Stimulated activated CD8-positive, alpha-beta memory T cell treated with anti-CD3 and anti-CD28 coated beads, Interleukin-15, amount 100 ng/mL, for 24 hours (primary cell): ENCODE measurements at places on chromosomes 5 and 9.
A peak's percentile ranks its signal among the peaks of the same experiment; 100 is the strongest.

DNA sequence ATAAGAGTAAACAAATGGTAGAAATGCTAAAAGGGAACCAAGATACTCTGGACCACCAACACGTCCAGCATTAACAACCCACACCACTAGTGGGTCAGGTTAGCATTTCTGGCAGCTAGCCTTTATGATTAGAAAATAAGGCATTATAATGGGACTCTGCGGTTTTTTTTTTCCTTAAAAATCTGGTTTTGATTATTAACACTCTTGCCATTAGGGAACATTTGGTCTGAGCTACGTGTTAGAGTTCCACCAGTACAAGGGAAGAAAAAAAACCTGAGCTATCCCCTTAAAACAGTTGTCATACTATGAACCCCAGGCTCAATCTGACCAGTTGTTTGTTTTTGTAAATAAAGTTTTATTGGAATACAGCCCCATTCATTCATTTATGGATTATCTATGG lies 110.4 kb downstream of the NTRK2 start:
- no peak for DNase-seq

GRCh38 chr5:37075399-37075950 lies 173.7 kb downstream of the CPLANE1 start:
- no peak for DNase-seq

DNA sequence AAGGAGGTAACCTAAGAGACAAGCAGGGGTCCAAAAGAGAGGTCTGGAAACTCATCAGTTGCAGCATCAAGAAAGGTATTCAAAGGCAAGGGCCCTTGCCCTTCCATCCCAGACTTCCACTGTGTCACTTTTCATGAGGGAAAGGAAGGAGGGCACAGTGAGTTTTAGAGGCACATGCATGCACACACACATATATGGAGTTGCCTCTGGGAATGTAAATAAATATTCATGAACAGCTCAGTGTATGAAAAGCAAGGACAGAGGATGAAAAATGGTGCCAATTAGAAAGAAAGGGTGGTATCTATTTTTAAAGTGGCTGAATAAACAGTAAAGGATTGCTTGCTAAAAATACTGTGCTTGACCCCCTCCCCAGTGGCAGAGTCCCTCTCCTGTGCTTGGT lies 105.3 kb upstream of the LRRTM2 start:
- no peak for DNase-seq

DNA sequence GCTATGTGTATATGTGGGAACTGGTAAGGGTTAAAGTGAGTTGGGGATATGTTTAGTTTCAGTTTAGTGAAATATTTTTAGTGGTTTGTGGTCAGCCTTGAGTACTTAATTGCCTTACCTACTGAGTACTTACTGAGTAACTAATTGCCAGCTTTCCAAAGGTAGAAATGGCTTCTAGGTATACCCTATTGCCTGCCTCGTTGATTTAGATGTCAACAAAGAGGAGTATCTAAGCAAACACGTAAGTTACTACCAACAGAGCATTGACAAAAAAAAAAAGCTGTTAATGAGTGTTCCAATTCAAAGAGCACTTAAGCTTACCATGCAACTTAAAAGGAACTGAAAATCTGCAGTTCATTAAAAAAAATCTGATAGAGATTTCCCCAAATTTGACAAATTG lies 8.8 kb downstream of the ATP10B start:
- DNase-seq: no peak

GRCh38 chr9:81855538-81855937 lies 72.7 kb upstream of the SPATA31D4 start:
- no peak for DNase-seq

DNA sequence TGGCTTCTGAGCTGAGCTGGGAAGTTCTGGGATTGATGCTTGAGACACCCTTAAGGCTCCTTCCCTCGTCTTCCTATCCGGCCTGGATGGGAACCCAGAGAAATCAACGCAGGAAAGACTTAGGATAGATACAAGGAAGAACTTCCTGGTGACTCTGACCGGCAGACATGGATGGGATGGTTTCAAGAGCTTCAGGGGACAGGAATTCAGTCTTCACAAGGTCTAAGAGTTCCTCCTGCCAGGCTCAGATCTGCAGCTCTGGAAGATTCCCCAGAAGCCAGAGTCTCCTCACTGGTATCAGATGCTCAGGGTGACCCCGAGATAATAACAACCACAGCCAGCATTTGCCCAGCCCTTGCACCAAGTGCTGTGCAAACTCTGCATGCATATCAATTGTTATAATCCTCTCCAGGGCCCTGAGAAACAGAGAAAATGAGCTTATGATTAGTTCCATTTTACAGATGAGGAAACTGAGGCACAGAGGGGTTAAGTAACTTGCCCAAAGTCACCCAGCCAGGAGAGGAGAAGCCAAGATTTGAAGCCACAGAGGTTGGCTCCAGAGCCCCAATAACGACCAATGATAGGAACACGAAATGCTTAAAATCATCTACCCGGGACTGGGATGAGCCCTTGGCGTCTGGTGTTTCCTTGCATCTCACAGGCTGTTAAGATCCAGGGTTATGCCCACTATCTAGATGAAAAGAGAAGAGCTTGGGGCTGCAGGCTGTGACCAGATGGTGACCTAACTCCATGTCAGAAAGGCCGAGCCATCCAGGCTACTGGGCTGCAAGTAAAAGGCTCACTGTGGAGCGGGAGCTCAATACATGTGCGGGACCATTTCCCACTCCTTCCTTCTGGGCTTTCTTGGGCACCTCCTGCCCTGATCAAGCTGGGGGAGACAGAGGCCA lies 119.8 kb downstream of the C9orf50 start:
- DNase-seq: no peak

DNA sequence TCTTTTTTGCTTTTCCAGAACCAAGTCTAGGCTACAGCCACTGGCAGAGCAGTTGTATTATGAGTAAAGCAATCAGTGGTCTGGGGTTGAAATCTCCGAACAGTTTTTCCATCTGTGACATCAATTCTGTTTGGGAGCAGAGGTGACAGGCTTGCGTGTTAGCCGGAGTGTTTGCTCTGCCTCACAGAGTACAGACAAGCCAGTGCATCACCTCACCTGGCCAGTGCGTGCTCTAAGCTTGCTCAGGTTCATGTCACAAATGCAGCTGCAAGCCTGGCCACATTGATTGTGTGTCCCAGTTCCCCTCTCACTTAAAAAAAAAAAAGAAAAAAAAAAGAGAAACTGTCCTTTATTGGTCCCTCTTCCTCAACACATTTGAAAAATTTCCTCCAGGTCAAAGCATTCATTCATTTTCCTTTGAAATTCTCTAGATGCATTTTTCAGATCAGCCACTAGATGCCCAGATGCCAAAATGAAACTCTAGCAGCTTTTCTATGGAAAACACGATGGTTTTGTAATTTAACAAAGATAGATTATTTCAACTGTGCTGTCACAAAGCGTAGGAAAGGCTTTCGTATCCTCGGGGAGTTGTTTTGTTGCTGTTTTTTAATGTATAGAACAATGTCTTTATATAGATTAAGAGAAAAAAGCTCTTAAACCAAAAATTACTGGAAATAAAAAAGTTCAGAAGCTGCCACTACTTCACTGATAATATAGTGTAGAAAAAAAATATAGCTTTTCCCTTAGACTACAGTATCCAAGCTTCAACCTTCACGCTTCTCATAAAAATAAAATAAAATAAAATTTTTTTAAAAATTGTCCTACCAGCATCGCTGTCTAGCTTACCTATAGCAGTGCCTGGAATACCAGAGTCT lies 585.5 kb downstream of the TLE1 start:
- no peak for DNase-seq

DNA sequence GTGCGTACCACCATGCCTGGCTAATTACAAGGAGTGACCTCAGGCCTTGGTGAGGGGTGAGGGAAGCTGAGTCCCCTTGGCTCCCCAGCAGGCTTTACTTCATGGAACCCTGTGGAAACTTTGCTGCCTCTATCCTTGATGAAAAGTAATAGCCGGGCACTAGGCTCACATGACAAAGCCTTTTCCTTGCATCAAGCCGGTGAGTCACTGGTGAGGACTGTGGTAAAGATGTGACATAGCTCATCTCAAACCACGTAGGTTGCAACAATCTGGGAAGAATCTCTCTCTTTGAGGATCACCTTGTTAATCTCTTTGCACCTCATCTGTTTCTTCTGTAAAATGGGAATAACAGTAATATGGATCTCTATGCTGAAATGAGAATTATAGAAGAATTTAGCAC lies 116.3 kb upstream of the SLC25A48 start:
- DNase-seq: no peak

DNA sequence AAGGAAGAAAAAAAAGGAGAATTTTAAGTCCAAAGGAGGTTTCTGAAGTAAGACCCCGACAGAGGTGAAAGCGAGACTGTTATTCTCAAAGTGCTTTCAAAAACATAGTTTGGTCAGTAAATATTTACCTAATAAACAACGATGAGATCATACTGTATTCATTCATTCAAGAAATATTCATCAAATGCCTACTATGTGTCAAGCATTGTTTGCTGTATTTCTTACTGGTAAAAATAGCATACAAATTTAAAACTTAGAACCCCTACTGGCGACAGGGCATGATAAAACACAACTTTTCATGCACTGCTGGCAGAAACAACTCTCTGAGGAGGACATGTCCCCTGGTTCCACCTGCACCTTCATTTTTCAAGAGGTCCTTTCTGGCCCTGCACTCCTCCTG lies 190.7 kb downstream of the CDK5RAP2 start:
- DNase-seq: no peak

- no peak for DNase-seq
These were observed 129.3 kb upstream of the OSMR start for GRCh38 chr5:38716516-38716915.

DNA sequence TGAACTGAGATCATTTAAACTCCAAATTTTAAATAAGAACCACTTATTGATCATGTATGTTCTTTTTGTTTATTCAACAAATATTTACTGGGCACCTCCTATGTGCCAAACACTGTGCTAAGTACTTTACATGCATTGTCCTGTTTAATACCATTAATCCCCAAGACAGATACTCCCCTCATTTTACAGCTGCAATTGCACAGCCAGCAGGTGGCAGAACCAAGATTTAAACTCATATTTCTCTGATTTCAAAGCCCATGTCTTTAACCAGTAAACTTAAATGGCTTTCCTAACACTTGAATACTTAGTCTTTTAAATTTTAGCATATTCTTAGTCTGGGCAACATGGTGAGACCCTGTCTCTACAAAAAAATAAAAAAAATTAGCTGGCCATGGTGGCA lies 43.4 kb upstream of the KIAA1958 start:
- DNase-seq: no peak

- peak; percentile 26 for DNase-seq
These were observed at the start of gene NCS1 for GRCh38 chr9:130172161-130172857. Gene NCS1 (plus strand): TSS chr9:130172404. CDS start chr9:130172664, 260 bp downstream.

DNA sequence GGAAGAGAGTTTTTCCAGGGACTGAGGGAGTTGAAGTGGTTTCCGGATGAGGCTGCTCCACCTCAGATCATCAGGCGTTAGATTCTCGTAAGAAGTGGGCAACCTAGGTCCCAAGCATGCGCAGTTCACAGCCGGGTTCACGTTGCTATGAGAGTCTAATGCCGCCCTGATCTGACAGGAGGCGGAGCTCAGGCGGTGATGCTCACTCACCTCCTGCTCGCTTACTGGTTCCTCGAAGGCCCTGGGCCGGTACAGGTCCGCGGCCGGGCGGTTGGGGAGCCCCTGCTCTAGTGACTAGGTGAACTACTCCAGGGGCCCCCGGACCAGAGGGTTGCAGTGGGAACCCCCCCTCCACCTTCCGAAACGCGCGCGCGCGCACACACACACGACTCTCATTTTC lies 997 bp upstream of the RNF130 start:
- DNase-seq: no peak

DNA sequence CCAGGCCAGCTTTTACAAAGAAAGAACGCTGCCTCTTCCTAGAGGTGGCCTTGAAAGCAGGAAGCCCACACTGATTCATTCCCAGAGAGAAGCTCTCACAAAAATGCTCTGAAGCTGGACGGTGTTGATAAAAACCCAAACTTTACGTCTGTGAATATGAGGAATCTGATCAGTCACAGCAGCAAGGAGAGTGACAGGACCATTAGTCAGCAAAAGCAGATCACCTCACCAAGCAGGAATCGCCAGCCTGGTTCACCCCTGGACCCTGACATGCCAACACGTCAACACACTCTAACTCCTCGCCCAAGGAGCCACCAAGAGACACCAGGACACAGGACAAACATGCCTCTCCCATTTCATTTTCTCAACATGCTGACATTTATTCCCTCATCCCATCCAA lies 70.6 kb upstream of the ZNF622 start:
- no peak for DNase-seq

DNA sequence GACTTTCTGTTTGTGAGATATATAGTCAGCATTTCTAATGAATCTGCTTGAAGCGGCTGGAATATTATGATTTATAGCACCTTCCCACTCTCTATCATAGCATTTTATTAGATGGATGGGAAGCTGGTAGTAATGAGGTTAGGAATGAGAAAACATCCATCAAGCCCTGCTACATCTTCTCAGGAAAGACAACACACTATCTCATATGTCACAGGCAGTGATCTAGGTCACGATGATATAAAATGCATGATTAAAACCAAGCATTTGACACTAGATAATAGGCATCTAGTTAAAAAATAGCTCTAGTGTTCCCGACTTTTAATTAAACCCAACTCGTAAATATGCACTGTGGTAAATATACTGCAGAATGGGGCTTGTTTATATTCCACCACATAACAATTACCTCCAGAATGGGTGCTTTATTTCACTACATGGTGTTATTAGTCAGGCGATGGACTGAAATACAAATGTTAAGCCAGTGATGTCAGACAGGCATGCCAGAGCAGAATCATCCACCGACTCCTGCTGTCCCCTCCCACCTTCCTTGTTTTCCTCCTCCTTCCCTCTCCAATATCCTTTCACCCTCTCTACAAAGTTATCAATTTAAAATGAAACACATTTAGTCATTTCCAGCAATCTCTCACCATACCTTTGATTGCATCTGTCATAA lies 286.8 kb downstream of the SPATA31D1 start:
- DNase-seq: no peak

DNA sequence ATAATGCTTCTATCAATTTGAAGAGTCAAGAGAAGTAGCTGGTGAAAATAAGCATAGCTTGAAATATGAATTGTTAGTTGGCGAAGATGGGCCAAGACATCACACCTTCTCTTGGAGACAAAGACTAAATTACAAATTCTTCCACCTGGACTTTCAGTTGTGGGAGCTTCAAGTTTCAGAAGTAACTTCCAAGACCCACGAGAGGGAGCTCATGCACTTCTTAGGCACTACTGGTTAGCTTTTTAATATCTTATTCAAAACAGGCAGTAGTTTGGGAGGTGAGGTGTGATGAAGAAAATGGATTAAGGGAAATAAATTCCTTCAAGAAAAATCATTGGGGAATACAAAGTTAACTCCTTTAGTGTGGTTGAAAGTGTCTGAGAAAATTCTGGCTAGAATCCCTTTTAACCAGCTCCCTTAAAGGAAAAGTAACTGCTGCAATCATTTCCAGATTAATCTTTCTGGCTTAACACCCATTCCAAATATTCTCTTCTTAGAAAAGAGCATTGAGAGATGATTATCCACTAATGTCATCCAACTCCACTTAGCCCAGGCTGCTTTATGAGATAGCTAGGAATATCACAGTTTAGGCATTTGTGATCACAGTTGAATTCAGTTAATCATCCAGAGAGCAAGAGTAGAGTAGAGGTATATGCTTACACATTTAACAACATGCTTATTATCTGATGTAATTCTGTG lies 139.5 kb upstream of the DMRTA1 start:
- DNase-seq: no peak
